ENCODE measurements at places on chromosomes 5 and 9.

- peak; percentile 60 for DNase-seq
Observed at GRCh38 chr5:130337179-130337888, 433.1 kb downstream of the CHSY3 start.

- DNase-seq: no peak
Observed at GRCh38 chr5:10511741-10512640, 51.9 kb upstream of the ANKRD33B start.

DNA sequence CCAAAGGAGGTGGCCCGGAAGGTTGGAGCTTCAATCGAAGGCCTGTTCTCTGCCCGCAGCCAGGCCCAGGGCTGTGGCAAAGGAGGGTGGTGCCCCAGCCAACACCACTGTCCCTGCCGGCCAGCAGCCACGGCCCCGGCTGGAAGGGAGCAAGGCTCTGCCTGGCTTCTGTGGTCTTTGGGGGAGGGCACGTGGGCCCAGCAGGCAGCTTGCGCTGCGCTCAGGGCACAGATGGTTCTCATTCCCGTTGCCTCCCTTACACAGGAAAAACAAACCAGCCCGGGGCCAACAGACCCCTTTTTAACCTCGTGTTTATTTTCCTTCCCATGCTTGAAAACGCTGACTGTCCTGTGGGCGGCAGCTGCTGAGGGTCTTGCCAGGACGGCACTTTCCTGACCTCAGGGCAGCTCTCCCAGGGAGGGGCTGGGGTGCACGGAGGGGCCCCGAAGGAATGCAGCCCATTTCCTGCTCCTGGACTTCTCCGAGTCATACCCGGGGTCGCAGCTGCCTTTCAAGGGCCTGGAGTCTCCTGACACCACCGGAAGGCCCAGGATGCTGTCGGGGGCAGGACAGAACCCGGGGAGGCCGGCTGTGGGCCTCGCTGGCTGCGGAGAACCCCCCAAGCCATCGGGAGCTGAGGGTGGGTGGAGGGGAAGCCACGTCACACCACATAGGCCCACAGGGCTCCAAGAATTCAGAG is 1.1 kb upstream of the GPSM1 start:
- DNase-seq: peak; percentile 84

GRCh38 chr5:124677374-124678351 is 68.8 kb downstream of the ZNF608 start:
- no peak for DNase-seq

DNA sequence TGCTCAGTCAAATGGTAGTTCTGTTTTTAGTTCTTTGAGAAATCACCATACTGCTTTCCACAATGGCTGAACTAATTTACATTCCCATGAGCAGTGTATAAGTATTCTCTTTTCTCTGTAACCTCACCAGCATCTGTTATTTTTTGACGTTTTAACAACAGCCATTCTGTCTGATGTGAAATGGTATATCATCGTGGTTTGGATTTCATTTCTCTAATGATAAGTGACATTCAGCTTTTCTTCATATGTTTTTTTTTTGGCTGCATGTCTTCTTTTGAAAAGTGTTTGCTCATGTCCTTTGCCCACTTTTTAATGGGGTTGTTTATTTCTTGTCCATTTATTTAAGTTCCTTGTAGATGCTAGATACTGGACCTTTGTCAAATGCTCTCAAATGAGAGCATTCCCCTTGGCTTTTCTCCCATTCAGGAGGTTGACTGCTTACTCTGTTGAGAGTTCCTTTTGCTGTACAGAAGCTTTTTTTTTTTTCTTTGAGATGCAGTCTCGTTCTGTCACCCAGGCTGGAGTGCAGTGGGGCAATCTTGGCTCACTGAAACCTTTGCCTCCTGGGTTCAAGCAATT is 58.7 kb upstream of the RGMB start:
- DNase-seq: no peak

GRCh38 chr9:70625078-70625477 is 210.6 kb upstream of the KLF9 start:
- no peak for DNase-seq

DNA sequence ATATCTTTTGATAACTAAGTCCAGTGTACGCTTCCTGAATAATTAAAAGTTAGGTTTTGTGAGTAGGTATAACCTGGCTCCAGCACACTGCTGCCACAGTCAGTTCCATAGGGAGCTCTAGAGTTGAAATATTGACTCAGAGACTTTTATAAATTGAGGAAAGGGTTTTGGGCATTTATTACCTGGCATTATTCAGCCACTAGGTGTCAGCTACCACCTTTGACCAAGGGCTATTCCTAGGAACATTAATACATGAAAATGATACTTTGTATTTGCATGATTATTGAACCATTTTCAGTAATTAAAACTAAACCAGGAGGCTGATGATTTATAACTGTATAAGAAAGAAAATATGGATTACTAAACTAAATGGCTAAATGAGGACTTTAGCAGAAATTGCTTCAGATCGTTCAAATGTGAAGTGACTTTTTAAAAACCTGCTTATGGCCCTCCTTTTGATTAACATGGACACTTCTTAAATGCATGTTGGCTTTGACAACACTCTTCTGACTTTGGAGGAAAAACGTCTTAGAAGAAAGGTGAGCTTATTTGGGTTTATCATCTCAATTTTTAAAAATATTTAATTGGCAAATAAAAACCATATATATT is 83.0 kb downstream of the SMC2 start:
- DNase-seq: no peak

- DNase-seq: no peak
Observed at GRCh38 chr5:99102073-99102697, 173.4 kb upstream of the CHD1 start.

GRCh38 chr9:3410461-3410860 is 115.3 kb downstream of the RFX3 start:
- no peak for DNase-seq

Measured in islet precursor cell (in vitro differentiated cells).